ENCODE measurements at places on chromosomes 4 and X.

GRCh38 chr4:40363382-40363920 is 28.3 kb downstream of the CHRNA9 start:
- peak; percentile 57 for DNase-seq

GRCh38 chr4:76896614-76897535 is 1.1 kb downstream of the SOWAHB start:
- DNase-seq = peak; percentile 26

DNA sequence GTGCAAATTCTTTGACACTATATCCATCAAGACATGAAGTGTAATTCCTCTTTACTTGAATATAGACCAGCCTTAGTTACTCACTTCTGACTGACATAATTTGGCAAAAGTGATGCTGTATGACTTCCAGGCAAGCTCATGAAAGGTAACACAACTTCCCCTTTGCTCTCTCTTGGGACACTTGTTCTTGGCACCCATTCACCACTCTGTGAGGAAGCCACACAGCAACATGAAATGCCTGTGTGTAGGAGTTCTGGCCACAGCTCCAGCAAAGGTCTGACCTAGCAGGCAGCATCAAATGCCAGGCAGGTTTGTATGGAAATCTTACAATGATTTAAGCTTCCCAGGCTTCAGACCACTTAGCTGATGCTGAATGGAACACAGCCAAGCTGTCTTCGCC is 280.3 kb downstream of the PDHA2 start:
- no peak for DNase-seq

DNA sequence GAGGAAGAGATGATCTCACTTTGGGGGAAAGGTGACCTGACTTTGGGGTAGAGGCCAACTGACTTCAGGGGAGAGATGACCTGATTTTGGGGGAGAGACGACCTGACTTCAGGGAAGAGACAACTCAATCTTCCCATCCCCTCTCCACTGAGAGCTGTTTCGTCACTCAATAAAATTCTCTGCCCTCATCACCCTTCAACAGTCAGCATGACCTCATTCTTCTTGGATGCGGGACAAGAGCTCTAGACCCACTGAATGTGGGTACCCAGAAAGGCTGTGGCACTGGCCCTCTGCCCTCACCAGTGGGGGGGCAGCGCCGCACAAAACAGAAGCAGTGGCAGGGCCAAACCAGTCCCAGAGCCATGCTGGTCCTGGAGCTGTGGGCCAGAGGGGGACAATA is 34.6 kb downstream of the ATXN3L start:
- no peak for DNase-seq

DNA sequence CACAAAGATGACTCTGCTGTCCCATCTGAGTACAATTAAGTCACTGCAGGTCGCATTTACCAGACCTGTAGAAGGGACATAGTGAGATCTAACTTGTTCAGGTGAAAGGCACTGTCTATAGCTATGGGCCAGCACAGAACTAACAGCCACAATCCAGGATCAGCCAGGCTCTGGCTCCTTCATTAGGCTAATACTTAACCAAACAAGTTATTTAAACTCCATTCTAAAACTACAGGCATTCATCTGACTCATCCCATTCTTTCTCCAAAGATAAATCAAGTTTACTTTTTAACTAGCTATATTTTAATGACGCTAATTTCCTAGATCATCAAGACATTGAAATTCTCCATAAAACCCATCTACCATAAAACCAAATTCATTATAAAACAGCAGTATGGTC is 62.5 kb downstream of the STX18 start:
- no peak for DNase-seq
